ENCODE measurements at places on chromosomes 7 and 10.
A peak's percentile ranks its signal among the peaks of the same experiment; 100 is the strongest.

DNA sequence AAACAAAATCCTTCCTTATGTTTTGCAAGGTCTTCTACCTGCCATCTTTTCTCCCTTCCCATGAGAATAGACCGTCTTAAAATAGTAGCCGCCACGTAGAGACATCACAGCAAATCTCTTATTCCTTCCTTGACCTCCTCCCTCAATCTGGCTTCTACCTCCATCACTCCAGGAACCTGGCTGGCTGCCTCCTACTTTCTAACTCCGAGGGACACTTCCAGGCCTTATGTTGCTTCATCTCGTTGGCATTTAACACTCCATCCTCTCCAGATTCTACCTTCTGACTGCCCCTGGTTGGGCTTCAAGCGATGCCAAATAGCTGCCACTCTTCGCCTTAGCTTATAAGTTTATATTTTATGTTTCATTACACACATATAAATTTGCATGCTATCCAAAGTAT, 26.4 kb upstream of the CALN1 start:
- no peak for DNase-seq

DNA sequence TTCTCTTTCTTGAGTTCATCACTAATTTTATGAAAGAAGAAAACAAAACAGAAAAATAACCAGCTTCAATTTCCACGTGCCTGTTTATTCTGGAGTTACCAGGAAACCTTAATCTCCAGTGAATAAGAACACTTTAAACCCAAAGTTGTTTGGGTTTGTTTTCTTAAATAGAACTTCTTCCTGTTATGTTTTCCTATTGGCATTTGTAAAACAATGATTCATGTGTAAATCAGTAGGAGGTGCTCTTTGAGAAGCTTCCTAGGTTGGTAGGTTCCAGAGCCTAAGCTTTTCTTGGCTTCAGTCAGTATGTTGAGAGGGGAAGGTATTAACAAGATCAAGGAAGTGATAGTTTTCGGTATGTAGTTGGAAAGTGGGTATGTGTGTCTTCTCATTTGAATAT, 119.0 kb downstream of the BICC1 start:
- DNase-seq = no peak

DNA sequence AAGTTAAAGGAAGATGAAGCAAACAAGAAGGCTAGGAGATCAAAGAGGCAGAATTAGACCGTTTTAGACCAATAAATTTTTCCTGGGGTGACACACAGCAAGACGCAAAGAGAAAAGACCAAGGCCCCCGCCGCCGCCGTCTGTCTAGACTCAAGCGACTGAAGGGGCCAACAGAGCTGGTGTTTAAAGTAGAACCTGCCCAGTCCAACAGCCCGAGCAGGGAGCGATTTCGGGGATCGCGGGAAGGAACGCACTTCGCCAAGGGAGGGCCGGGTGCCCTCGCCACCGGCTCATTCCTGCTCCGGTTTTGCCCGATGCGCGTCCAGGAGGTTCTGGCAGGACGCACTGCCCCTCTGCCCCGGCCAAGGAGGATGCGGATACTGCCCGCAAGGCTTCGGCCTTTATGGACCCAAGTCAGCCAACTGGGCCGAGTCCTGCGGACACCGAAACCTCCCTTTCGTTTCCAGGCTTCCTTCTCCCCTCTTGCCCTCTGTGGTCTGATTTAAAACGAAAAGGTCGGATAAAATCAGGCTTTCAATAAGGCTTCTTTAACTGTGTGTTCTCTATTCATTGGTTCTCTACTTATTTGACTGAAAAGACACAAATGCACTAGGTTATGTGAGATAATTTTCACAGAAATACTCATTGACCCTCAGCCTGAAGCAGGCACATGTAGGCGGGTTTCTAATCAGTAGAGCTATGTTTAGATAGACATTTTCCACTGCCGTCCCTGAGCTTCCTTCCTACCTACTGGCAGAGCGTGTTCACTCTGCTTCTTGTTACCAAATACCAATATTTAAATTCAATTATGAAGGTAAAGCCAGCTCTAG, 2.2 kb upstream of the HOXA7 start:
- DNase-seq = no peak

GRCh38 chr7:55774327-55775050, 88.1 kb downstream of the SEPTIN14 start:
- DNase-seq = peak; percentile 52

DNA sequence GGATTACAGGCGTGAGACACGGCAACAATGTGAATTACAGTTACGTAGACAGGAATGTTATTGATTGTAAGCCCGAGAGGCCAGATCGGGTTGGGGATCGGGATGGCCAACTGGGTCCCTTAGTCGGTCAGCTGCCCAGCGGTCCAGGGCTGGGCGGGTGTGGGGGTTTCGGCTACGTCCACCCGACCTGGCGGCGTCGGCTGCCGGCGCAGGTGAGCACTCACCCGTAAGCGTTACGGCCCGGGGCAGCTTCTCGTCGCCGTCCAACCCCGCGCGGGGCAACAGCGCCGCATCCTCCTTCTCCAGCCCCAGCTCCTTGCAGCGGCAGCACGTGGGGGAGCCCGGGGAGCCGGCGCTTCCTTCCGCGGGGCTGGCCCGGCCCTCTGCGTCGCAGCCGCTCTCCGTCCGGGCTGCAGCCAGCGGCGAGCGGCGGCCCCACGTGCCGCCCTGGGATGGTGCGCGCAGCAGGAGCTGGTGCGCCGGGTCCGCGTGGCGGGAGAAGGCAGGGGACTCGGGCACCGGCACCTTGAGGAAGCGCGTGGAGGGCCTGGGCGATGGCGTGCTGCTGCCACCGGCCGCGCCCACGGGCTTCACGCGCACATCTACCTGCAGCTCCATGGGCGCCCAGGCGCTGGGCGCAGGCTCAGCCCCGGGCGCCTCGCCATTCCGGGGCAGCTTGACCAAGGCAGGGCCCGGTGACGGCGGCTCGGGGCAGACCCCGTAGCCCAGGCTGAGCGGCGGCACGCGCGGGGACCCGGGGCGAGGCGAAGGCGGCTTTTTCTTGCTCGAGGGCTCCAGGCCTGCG, 609 bp downstream of the KLRG2 start:
- DNase-seq = peak; percentile 4

DNA sequence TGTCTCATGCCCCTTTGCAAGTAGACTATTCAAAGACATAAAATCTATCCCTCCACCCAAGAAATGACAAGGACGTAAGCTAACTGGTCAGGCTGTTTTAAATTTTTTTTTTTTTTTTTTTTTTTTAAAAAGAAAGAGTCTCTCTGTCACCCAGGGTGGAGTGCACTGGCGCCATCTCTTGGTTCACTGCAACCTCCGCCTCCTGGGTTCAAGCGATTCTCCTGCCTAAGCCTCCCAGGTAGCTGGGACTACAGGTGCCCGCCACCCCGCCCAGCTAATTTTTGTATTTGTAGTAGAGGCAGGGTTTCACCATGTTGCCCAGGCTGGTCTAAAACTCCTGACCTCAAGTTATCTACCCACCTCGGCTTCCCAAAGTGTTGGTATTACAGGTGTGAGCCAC, 11.2 kb downstream of the TRA2A start:
- DNase-seq = no peak

DNA sequence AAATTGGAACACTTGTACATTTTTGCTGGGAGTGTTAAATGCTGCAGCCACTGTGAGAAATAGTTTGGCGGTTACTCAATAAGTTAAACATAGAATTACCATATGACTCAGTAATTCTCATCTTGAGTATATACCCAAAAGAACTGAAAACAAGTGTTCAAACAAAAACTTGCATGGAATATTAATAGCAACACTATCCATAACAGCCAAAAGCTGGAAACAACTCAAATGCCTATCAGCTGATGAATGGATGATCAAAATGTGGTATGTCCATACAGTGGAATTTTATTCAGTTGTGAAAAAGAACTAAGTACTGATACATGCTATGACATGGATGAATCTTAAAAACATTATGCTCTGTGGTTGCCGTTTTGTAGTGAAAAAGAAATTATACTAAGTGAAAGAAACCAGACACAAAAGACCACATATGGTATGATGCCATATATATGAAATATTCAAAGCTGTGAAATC, 63.0 kb upstream of the SP4 start:
- no peak for DNase-seq

DNA sequence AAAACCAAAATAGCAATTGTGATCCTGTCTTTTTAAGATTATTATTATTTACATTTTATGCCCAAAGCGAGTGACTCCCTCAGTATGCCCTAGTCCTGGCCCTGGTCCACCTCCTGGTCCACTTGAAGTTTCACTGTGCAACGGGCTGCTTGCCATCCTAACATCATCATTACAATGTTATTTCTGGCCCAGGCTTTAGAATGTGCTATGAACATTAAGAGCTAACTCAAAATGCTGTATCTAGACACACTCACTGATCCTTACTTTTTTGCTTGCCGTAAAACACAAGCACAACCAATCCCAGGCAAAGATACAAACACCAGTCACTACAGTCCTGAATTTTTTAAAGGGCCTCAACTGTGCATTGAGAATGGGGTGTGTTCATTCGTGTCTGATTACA, 38.4 kb downstream of the RHOBTB1 start:
- no peak for DNase-seq
